ENCODE measurements at places on chromosomes 16 and 17.

DNA sequence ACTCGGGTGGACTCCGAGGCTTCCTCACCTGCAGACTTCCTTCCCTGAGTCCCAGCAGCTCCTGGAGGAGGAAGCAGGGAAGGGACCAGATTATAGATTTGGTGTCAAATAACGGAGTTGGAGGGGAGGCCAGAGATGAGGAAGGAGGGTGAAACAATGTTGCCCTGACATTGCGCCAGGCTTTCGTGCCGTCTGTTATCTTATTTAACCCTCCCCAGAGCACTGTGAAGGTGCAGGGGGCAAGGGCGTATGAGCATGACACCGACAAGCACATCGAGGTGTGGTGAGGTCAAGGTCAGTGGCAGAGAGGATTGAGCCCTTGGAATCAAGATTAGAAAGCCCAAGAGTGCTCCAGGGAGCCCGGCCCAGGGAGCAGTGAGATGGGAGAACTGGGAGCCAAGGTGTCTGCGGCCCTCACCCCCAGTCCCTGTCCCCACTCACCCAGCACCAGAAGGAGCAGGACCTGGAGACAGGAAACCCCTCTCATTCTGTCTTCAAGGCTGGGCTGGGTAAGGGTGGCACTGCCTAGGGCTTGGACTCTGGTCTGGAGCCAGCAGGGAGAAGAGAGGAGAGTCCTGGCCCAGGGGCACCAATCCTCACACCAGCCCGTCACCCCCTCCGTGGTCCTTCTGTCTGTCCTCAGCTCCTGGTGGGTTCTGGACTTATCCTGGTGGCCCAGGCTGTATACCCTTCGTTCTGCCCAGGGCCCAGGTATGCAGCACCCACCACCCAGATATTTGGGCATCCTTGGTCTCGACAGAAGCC lies 1.1 kb downstream of the PRSS33 start:
- DNase-seq: no peak

- DNase-seq: no peak
Observed at GRCh38 chr16:55499951-55500529, 8.8 kb upstream of the LPCAT2 start.

GRCh38 chr17:17235212-17236174 lies 1.5 kb downstream of the FLCN start:
- no peak for DNase-seq

- DNase-seq: no peak
Observed at GRCh38 chr16:59260892-59261291, 526.8 kb upstream of the GOT2 start.

DNA sequence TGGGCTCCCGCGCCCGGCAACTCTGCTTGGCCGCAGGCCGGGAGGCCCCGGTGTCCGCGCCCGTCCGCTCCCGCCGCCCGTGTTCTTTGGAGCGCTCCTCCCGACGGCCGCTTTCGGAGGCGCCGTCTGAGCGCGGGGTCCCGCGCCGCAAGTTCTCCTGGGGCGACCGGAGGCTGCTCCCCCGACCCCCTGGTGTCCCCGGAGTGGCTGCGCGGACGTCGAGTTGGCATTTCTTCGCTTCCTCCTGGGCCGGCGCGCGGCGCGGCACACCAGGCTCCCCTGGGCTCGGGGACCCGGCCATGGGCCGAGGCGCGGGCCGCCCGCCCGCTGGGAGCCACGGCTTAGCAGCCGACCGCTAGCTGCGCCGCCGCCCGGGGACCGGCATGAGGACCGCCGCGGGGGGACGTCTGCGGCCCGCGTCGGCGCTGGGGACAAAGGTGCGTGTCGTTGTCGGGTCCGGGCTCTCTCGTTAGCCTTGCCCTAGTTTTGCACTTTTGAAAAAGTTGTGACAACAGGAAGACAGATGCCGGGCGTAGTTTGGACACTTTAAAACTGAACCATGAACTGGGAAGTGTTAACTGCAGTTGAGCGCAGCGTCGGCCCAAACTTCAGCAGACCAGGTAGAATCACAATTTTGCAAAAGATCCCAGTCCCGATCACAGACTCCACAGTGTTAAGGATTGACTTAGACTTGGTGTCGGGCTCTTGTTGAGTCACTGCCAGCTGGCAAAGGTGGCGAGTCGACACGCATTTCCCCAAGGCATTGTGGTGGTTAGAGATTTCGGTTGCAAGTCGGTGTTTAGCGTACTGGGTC lies 700 bp downstream of the UBN1 start:
- peak; percentile 9 for DNase-seq

DNA sequence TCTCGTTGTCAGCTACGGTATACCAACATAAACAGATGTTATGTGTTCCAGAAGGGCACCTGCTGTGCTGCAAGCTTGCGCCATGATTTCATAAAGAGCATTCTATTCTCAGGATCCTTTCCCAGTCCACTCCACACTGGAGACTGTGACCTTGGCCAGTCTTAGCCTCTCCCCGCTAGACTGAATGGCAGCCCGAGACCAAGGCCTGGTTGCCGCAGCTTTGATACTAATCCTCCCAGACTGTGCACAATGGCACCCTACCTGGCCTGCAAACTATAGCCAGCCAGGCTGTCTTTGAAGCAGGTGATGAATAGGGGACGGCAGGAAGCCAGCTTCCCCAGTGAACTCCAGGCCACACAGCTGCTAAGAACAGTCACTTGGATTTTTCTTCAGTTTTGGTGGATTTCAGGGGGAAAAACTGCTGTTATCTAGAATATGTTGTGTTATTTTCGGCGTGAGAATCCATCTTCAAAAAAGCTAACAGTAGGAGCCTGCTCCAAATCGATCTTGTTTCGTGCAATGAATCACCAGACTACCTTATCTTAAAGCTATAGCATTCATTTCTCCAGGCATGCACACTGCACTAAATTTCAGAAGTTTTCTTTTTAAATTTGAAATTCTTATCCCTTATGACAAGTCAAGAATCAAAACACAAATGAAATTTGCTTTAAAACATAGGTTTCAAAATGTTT lies 289.0 kb downstream of the CEP112 start:
- no peak for DNase-seq
